T-helper 2 cell treated with Interferon-gamma antibody and Interleukin-4, amounts not matched to agents 100 ng/mL and 5 ng/mL, for 36 hours (primary cell): ENCODE measurements at places on chromosomes 2 and 18. TPM values are rescaled to one million over a fixed set of nuclear protein-coding genes. Genes with fewer than 3 reads are reported as not detected.

Gene ARHGAP28
- not detected in 2 replicates for total RNA-seq

Gene ANKRD53
- not detected in 2 replicates for total RNA-seq

Gene EEF1B2
- 612 and 630 TPM in 2 replicates for total RNA-seq

Gene PARD6G
- total RNA-seq: 0.05 and 0.07 TPM in 2 replicates

Gene MERTK
- 0.09 and 0.27 TPM in 2 replicates for total RNA-seq

Gene HJURP
- total RNA-seq: 79.4 and 80.0 TPM in 2 replicates

Gene CYB5A
- 14.6 and 17.4 TPM in 2 replicates for total RNA-seq

Gene IL1R2
- not detected in 2 replicates for total RNA-seq

Gene ALPI
- not detected in 2 replicates for total RNA-seq

Gene DPP4
- total RNA-seq: 137 and 138 TPM in 2 replicates

Gene CELF4
- total RNA-seq: not detected in 2 replicates

Gene NT5C1B
- total RNA-seq: not detected in 2 replicates
